Posterior vena cava (tissue), 2 donors: ENCODE measurements at places on chromosomes 2 and 18. TPM values are rescaled to one million over a fixed set of nuclear protein-coding genes. Genes with fewer than 3 reads are reported as not detected.

The BUB1 gene
- 1.1 TPM for total RNA-seq

The DNAH7 gene
- total RNA-seq = 1.4 TPM

The PAX8 gene
- total RNA-seq = 3.6 TPM

The AKAIN1 gene
- total RNA-seq = not detected

The MC4R gene
- not detected for total RNA-seq

The ANTXR1 gene
- 147 TPM for total RNA-seq

The SPDYA gene
- 0.86 TPM for total RNA-seq

The HOXD10 gene
- total RNA-seq = 1.6 TPM

The LCT gene
- not detected for total RNA-seq

The SEC11C gene
- 32.0 TPM for total RNA-seq

The CGREF1 gene
- total RNA-seq = 25.8 TPM

The ECEL1 gene
- 0.52 TPM for total RNA-seq

The SERPINB3 gene
- total RNA-seq = not detected

The CEP76 gene
- total RNA-seq = 2.8 TPM
